ENCODE measurements at places on chromosomes 6 and 20. TPM values are rescaled to one million over a fixed set of nuclear protein-coding genes. Genes with fewer than 3 reads are reported as not detected.

DNA sequence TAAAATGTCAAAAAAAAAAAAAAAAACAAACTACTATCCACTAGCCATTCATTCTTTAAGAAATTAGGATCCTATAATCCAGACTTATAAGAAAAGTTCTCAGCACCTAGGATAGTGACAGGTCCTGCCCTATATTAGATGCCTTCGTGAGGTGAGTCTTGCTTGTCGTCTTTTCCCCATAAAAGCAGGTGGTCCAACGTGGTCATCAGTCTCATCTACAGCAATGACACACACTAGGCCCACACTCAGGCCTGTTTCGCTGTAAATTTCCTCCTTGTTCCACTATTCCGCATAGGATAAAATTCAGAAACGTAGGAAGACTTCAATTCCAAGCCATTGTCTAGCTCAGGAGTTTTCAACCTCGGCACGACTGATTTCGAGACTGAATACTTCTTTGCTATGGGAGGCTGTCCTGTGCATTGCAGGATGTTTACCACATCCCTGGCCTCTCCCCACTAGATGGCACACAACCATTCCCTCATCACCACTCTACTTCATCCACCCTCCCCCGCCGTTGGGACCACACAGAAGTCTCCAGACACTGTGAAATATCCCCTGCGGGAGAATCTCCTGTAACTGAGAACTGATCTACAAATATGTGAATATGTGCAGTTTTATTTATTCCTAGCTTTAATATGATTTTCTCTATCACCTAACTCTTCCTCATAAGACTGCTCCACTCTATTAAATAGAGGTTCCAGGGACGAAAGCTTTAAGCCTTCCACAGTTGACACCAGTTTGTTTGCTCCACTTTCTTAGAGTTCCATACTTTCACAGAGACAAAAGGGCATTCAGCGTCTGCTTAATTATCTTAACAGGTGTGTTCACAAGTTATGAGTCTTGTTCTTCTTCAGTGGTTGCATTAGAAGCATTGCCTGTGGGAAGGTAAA, 346.3 kb downstream of the BMP2 start:
- peak; percentile 53 for DNase-seq

SPEF1 gene
- 0.50 TPM for total RNA-seq

- no peak for DNase-seq
Measured at GRCh38 chr6:14191761-14192160, 74.2 kb downstream of the CD83 start.

DNA sequence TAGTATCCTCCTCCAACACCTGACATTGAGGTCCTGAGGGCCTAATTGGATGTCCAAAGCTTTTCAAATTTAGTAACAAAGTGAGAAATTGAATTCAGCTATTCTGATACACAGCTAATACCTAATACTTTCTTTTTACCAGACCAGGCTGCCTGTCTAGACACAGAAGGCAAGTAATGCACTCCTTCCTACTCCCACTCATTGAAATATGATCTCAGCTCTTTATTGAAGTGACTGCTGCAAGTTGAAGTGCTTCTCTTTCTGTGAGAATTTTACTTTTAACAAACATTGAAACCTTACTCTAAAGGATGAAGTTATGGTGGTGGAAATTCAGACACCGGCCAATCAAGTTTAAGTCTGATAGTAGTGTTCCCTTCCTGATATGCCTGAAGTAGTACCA, 90.8 kb upstream of the OGFRL1 start:
- no peak for DNase-seq

GRCh38 chr6:84568971-84569370, 195.4 kb downstream of the TBX18 start:
- no peak for DNase-seq

- DNase-seq, result no peak
Measured at GRCh38 chr20:39036011-39036410, 73.9 kb downstream of the DHX35 start.

- DNase-seq, result no peak
Measured at GRCh38 chr6:30571762-30572082, 480 bp downstream of the ABCF1 start.

C4A gene
- total RNA-seq, result 130 TPM

PBOV1 gene
- total RNA-seq, result not detected

DNA sequence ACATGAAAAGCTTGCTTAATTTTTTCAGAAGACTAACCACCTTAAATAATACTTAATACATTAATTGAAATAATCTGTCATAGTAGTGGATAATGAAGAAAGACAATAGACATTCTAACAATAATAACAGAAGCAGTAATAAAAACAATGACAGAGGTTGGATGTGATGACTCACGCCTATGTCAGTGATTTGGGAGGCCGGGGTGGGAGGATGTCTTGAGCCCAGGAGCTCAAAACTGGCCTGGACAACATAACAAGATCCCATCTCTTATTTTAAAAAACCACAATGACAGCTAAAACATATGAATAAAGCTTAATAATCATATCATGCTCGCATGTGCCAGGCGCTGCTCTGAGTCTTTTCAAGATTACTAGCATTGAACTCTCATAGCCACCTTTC, 105.5 kb downstream of the IPCEF1 start:
- no peak for DNase-seq

- no peak for DNase-seq
Measured at GRCh38 chr6:129211626-129212025, 328.7 kb downstream of the LAMA2 start.

- no peak for DNase-seq
Measured at GRCh38 chr6:150165020-150165702, 22.3 kb downstream of the PPP1R14C start.

DNA sequence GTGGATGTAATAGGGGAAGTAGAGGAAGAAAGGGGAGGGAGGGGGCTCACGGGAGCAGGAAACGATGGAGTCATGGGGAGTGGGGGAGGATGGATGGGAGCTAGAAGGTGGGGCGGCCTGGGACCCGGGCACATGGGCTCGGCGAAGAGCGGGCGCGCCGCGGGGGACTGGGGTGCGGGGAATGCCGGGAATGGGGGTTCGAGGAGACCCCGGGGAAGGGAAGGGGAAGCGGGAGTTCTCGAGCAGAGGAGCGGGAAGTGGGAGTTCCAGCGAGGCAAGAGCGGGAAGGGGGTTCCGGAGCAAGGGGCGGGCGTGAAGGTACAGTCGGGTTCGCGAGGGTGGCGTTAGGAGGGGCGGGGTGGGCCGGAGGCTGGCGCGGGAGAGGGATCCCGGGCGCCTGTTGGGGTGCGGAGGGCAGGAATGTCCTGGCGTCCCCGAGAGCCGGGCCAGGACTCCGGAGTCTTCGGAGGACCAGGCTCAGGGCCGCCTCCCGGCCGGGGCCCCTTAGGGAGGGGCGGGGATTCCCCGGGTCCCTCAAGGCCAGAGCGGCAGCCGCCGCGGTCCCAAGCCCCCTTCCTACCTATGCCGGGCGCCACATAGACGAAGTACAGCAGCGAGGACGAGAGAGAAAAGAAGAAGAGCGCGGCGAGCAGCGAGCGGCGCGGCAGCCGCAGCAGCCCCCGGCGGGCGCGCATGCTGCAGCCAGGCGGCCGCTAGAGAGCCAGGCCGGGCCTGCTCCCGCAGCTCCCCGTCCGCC, 504 bp downstream of the B4GALT5 start:
- peak; percentile 43 for DNase-seq

DNA sequence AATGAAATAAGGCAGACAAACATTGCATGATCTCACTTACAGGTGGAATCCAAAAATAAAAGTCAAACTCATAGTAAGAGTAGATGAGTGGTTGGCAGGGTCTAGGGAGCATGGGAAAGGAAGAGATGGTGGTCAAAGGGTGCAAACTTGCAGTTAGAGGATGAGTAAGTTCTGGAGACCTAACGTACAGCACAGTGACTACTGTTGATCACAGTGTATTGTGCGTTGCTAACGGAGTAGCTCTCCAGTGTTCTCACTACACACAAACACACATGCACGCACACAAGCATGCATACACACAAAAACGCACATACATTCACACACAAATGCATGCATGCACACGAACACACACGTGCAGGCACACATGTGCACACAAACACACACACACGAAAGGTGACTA, 54.9 kb downstream of the LY86 start:
- DNase-seq, result no peak

GRCh38 chr20:48184229-48184628, 398.9 kb upstream of the SULF2 start:
- DNase-seq, result no peak

TFAP2C gene
- total RNA-seq, result 0.34 TPM

All from right cardiac atrium (tissue), 5 donors.